ENCODE measurements at places on chromosomes 5 and 9.

- no peak for DNase-seq
Observed at GRCh38 chr9:28888806-28889205, 1315.5 kb upstream of the C9orf72 start.

GRCh38 chr5:111224561-111225345 lies 569 bp downstream of the CAMK4 start:
- no peak for DNase-seq

- no peak for DNase-seq
Observed at GRCh38 chr5:118068886-118069285, 919.5 kb downstream of the DTWD2 start.

DNA sequence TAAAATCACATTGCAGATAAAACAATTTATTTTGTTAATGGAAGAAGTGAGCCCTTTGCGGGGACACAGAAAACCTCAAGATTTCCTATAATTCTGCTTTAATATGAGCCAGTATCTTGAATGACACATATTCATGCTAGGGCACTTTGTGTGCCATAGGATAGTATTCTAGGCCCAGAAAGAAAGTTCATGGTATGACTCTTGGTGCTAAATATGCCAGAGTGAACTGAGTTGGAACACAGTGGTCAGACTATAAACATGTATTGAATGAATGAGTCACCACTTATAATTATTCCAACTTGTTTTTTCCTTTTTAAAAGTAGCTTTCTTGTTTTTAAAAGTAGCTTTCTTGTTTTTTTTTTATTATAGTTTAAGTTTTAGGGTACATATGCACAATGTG lies 46.0 kb downstream of the ADAMTS19 start:
- no peak for DNase-seq

GRCh38 chr5:35835796-35836742 lies 20.6 kb upstream of the IL7R start:
- no peak for DNase-seq

DNA sequence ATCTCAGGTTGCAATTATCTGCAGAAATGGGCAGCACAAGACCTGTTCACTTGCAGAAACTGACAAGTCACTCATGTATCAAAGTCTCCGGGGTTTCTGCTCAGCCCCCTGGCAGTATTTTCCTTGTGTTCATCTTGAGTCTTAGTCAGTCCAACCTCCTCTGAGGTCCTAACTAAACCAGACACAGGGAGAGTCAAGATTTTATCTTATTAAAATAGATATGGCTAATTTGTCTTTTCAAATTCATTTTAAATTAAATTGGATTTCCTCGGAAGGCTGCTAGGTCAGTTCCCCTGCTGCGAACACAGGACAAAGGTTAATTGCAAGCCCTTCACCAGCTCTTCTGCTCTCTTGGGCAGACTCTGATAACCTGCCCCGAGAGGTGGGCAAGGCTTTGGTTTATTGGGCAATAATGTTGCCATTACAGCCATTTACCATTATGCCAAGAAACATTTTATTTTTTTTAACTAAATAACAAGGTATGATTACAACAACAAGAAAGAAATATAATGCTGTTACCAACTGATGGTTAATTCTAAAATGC lies 103.5 kb downstream of the MAPKAP1 start:
- DNase-seq, result no peak

DNA sequence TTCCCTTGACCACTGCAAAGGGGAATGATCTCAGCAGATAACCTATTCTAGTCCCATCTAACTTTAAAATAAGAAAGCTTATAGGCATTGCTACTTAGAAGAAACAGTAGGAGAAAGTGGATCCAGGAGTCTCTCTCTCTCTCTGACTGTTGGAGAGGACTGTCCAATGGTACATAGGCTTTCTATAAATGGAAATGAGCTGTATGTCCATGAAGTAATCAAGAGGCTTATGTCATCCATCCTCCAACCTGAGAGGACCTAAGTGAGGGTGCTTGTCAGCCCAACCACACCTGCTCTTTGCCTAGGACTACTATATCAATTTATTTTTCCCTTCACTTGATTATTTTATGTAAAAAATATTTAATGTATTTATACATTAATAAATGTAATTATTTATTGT lies 172.3 kb downstream of the PAPPA start:
- DNase-seq, result no peak

DNA sequence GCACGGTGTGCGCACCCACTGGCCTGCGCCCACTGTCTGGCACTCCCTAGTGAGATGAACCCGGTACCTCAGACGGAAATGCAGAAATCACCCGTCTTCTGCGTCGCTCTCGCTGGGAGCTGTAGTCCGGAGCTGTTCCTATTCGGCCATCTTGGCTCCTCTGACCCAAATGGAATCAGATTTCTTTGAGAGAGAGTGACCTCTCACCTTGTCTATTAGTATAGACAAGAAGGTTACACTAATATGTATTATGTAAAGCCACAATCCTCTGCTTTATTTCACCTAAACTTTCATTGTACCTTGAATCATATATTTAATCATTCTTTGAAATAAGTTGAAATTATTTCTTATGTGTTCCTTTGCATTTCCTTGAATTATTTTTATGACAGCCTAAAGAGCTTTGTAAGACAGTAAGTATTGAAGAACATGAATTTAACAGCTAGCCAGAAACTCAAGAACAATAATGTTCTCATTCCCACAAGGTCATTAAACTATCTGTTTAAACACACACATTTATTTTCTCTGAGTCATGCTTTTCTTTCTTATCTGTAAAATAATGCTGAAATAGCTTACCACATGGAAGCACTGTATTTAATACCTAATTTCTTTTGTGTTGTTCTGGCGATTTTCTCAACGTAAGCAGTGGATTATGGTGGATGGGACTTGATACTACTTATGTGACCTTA lies 91.8 kb upstream of the DMRTA1 start:
- no peak for DNase-seq

GRCh38 chr9:16753256-16753655 lies 117.2 kb downstream of the BNC2 start:
- DNase-seq, result no peak

DNA sequence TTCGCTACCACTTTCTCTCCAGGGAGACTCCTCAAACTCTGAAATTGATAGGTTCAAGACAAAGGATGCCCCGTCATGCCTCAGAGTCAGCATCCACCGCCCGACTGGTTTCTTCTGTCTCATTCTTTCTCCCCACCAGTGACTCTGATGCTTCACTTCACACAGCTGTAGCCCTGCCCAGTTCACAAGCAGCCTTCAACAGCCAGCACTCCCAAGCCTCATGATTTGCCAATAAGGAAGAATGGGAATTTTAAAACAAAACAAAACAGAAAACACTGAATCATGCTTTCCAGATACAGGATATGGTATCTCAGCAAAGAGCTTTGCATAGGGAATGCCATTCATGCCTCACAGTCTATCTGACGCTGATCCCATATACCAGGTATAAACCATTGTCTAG lies 371.2 kb upstream of the RORB start:
- DNase-seq, result no peak

DNA sequence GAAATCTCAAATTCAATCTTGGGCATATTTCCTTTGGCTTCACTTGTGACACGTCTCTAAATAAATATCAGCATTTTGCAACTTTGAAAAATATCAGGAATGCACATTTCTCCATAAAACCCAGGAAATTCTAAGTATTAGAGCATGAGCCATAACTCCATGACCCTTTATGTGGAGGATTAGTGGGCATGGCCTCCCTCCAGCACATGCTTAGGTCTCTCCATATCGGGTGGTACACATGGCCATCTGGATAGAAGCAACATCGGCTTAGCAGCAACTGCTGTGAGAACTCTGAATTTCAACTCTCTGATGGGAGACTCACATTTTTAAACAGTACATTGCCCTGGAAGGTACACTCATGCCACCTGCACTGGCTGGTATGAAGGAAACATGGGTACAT lies 73.7 kb upstream of the EGFLAM start:
- no peak for DNase-seq

- no peak for DNase-seq
Observed at GRCh38 chr5:41071242-41071641, at the start of gene MROH2B. TSS of gene MROH2B (minus strand) at chr5:41071342. CDS start at chr5:41070852, 490 bp downstream.

DNA sequence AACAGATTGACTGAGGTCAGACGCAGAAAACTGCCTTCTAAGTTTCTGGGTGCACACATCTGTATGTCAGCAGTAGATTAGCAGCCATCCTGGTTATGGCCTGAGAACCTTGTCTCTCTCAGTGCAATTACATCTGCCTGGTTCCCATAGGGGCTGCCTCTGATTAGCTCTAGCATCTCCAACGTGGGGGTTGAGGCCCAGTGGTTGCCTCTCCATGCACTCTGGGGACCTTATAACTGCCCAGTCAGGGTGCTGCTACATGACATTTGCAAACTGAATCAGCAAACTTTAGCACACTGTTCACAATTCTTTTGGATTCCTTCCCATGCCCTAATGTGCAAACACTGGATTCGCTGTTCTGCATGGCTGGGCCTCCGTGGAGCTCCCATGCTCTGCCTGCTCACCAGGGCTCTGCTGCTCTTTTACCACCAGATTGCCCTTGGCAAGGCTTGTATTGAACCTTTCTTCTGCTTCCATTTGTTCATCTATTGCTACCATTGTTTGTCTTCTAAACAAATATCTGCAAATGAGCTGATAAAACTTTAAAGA lies 36.2 kb downstream of the SNX18 start:
- DNase-seq, result no peak

DNA sequence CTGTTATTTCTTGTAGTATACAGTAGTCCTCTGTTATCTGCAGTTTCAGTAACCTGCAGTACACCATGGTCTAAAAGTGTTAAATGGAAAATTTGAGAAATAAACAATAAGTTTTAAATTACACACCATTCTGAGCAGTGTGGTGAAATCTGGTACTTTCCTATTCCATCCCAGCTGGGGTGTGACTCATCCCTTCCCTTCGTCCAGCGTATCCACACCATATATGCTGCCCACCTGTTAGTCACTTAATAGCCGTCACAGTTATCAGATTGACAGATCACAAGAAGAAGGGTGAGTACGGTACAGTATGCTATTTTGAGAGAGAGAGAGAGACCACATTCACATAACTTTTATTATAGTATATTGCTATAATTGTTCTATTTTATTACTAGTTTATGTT lies 28.9 kb downstream of the FAM151B start:
- DNase-seq, result no peak

- DNase-seq, result no peak
Observed at GRCh38 chr5:152813526-152813925, 408.4 kb upstream of the NMUR2 start.
